ENCODE measurements at places on chromosomes 13 and 19.

DNA sequence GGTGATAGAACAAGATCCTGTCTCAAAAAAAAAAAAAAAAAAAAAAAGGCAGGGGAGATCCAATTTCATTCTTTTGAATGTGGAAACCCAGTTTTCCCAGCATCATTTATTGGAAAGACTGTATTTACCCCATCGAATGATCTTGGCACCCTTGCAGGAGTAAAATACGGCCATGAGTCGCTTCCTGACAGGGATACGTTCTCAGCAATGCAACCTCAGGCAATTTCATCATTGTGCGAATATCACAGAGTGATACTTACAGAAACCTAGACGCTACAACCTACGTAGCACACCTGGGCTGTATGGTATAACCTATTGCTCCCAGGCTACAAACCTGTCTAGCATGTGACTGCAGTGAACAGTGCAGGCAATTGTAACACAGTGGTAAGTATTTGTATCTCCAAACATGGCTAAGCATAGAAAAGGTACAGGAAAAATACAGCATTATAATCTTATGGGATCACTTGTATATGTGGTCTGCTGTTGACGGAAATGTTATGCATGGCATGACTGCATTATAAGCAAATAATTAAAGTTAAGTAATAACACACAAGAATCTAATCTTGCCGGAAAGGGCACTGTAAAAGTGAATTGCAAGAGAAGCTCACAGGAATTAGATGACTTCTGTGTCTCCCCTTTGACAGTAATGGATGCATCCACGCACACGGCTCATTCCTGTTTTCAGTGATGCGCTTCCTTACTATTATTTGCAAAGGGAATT, 24.1 kb downstream of the RFX2 start:
- no peak for DNase-seq

GRCh38 chr19:35142606-35143230, 337 bp upstream of the FXYD7 start:
- DNase-seq: peak; percentile 69

DNA sequence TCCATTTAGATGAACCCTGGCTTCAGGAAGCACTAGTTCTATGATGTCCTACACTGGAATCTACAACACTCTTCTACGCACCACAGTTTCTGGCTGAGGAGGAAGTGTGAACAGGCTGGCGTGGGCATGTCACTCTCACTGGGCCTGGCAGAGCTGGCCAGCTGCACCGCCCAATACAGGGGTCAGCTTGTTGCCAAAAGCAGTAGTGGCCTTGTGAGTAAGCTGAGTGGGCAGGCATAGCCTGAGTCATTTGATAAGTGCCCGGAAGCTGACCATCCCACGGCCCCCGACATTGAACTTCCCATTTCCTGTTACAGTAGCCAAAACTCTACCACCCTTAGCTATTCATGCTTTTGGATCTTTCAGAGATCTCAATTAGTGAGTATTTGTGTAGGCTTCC, 240.9 kb upstream of the SERP2 start:
- DNase-seq: no peak

GRCh38 chr13:51825165-51825592, 19.8 kb downstream of the TMEM272 start:
- DNase-seq: no peak

DNA sequence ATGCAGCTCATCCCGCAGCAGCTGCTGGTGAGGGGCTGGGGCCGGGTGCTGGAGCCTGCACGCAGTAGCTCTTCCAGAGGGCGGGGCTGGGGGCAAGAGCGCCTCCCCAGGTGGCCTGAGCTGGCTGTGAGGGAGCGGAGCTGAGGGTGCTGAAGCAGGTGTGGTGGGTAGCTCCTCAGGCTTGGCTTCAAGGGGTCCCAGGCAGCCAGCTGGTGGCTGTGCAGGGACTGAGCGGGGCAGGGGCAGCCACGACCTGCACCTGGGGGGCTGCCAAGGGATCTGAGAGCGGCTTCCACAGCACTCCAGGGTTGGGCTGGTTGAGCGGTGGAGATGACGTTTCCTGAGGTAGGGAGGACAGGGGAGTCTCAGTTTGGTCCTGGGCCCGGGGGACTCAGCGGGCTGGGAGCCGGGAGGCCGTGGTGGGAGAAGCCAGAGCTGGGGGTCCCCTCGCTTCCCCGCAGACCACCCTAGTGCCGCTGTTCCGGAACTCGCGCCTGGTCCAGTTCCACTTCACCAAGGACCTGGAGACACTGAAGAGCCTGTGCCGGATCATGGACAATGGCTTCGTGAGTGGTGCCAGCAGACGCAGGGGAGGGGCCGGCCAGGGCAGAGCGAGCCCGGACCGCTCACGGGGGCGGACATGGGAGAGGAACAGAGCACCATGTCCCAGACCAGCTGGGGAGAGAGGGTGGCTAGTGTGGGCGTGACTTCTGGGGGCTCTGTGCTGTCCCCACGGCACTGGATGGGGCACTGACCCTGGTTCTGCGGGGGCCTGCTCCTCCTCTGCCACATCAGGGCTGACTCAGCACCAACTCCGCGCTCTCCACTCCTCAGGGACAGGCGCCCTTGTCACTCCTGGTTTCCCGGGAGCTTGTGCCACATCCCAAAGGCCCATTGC, 7.4 kb downstream of the PTOV1 start:
- peak; percentile 27 for DNase-seq

DNA sequence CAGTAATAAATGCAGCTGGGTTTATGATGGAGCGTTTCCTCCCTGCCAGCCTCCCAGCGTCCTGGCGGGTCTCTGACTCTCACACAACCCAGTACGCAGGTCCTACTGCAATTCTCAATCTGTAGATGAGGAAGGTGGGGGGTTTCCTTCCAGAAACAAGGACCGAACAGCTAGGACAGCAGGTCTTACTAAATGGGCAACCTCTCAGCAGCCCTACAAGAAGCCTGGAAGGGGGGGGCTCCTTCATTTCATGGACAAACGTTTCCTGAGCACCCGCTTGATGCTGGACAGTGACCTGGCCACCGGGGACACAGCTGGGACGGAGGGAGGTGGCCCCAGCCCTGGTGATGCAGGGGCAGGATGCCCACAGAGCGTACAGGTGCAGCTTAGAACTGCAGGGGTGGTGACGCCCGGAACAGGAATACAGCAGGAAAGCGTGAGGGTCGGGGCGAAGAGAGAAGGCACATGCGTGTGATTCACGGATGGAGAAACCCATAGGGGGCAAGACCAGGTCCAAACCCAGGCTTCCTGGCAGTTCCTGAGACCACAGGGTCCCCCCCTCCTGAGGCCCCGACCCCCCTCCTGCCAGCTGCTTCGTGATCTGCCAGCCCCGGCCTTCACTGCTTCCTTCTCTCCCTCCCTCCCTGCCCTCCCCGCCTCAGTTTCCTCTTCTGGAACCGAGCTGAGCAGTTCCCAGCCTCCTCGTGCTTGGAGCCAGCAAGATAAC, 732 bp upstream of the C2CD4C start:
- DNase-seq: peak; percentile 45

- DNase-seq: no peak
Measured at GRCh38 chr13:110546926-110547325, 14.6 kb downstream of the RAB20 start.

DNA sequence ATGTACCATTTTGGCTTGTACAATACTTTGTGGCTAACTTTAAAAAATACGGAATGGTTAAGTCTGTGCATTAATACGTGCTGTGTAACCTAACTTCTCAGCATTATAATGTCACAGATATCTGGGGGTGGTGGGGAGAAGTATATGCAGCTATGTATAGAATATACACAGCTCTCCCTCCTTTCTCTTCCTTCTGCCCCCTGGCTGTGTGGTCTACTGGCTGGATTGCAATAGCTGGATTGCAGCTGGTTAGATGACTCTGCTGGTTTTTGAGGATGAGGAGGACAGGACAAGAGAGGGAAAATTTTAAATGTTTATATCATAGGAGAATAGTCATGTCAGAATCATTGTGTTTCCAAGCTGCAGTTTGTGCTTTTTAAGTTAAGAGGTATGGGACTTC, 9.7 kb downstream of the RNASEH2B start:
- no peak for DNase-seq

DNA sequence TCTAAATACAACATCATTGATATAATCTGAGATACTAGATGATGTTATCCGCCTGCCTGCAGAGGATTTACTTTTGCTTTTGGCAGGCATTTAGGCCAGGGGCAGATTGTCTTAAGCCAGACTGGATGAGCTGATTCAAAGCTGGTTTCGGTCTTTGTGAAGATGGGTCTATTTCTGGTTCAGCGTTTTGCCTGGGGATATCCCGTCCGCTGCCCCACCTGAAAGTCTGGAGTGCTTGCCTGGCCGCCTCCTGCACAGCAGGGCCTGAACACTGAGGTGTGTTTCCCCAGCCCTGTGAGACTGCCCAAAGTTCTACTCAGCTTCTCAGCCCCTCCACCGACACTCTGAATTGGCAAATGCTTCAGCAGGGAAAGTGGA, 149.7 kb downstream of the KATNAL1 start:
- DNase-seq: no peak

DNA sequence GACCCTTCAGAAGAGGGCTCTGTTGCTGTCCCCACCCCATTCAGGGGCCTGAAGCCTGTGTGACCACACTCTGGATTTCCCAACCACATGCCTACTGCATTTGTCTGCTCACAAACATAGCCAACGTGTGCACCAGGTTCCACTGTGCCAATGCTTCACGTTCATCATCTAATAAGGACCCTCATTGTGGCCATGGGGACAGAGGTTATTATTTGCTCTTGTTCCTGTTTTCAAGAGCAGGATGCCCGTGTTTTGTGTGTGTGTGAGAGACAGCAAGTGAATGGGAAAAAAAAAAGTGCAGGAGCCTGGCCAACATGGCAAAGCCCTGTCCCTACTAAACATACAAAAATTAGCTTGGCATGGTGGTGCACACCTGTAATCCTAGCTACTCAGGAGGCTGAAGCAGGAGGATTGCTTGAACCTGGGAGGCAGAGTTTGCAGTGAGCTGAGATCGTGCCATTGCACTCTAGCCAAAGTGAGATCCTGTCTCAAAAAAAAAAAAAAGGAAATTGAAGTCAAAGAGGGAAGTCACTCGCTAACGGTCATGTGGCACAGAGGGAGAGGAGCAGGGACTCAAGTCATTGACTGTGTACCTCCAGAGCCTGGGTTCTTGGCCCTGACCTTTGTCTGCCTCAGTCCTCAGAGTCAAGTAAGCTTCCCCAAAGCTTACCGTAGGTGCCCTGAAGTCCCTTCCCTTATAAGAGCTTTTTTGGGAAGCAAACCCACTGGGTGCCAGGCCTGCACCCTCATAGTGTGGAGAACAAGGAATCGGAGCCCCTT, 6.9 kb downstream of the B3GNT8 start:
- no peak for DNase-seq

DNA sequence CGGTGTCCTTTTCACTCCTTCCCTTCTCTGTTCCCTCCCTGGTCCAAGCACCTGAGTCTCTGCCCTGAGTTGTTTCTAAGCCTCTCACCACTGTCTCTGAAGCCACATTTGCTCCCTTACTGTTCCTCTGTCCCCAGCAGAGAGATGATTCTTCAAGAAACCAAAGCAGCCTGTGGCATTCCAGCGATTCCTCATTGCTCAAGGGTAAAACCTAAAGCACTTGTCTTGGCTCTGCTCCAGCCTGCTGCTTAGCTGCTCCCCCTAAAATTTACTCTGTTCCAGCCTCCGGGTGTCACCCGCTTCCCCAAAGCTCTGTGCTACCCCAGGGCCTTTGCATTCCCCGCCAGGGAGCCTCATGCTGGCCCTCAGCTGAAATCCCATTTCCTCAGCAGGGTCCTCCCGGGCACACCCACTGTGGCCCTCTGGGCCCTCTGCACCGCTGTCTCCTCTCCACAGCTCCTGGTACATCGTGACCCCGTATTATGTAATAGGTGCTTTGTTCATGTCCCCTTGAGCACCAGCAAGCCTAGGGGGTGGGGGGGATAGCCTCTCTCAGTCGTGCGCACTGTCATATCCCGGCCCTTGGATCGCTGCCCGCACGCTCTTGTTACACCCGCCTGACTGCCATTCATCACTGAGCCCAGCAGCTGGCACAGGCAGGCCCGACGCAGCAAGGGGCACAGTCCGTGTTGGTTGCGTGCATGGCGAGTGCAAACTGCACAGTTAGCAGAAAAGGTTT, 15.8 kb downstream of the TECR start:
- no peak for DNase-seq

DNA sequence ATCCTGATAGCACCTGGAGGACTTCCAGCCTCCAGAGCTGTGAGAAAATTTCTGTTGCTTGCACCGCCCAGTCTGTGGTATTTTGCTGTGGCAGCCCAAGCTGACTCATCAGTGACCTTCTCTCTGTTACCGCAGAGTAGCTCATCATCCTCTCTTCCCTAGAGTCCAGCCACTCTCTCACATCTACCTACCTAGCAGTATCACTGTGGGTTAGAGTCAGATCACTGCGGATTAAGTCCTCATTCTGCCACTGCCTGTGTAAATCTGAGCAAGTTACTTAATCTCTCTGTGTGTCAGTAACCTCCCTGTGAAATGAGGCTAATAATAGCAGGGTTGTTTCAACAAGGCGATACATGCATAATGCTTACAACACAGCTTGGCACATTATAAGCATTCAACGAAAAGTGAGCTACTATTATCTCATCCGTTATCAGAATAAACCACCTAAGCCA, 40.3 kb upstream of the USPL1 start:
- no peak for DNase-seq

DNA sequence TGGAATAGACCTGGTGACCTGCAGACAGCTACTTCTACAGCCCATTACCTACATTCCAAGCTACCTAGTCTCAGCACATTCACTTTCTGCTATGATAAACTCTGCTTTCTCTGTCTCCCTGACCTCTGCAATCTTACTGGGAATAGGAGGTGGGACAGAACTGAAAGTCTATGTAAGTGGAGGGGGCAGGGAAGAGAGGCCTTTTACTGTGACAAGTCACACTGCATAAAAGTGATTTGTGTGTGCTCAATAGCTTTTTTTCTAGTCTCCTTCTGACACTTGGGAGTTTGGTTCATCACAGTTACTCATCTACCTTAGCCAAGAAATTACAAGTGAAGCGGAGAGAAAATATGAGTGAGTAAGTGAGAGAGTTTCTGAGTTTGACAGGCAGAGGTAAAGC, 322.4 kb downstream of the OLFM4 start:
- DNase-seq: no peak

GRCh38 chr19:45005787-45006186, 4.5 kb downstream of the RELB start:
- DNase-seq: no peak

DNA sequence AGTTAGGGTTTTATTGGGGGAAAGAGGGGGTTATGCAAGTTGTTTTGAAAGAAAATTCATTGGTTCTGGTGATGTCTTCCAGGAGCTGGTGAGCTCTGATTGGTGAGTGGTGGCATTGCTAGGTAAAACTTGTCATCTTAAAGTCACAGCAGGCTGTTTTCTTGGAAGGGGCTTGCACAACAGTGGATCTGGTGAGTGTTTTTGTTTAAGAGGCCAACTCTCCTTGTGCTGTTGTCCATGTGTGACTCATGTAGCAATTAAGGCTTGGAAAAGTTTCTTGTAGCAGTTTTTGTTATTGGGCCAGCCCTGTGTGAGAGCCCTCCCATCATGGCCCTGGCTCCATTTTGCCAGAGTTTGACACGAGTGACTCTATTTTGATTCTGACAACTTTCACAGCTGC, 109.4 kb downstream of the RFC3 start:
- no peak for DNase-seq

DNA sequence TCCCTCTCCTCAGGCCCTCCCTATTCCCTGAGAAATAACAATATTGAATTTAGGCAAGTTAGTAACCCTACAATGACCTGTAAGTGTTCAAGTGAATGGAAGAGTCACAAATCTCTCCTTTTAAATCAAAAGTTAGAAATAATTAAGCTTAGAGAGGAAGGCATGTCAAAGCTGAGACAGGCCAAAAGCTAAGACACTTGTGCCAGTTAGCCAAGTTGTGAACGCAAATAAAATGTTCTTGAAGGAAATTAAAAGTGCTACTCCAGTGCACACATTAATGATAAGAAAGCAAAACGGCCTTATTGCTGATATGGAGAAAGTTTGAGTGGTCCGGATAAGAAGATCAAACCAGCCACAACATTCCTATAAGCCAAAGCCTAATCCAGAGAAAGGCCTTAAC, 120.9 kb downstream of the RBM26 start:
- no peak for DNase-seq
